ENCODE measurements at places on chromosomes 1 and 21.
A peak's percentile ranks its signal among the peaks of the same experiment; 100 is the strongest.

GRCh38 chr21:44943686-44944550, 4.1 kb downstream of the SLX9 start:
- DNase-seq, result no peak

DNA sequence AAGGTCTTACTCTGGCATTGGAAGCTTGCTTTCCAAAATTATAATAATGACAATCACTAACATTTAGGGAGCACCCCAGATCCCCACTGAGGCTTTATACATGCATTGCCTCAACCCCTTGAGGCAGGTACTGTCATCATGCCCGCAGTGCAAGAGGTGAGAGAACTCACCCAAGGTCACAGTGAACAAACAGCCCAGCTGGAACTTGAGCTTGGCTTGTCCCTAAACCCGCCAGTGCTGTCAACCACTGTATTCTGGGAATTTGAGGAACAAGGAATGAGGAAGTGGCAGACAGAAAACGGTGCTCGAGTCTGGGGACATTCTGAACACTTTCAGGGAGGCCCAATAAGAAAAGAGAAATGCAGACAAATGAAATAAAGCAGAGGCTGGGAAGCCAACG, 34.6 kb upstream of the TLR5 start:
- no peak for DNase-seq

DNA sequence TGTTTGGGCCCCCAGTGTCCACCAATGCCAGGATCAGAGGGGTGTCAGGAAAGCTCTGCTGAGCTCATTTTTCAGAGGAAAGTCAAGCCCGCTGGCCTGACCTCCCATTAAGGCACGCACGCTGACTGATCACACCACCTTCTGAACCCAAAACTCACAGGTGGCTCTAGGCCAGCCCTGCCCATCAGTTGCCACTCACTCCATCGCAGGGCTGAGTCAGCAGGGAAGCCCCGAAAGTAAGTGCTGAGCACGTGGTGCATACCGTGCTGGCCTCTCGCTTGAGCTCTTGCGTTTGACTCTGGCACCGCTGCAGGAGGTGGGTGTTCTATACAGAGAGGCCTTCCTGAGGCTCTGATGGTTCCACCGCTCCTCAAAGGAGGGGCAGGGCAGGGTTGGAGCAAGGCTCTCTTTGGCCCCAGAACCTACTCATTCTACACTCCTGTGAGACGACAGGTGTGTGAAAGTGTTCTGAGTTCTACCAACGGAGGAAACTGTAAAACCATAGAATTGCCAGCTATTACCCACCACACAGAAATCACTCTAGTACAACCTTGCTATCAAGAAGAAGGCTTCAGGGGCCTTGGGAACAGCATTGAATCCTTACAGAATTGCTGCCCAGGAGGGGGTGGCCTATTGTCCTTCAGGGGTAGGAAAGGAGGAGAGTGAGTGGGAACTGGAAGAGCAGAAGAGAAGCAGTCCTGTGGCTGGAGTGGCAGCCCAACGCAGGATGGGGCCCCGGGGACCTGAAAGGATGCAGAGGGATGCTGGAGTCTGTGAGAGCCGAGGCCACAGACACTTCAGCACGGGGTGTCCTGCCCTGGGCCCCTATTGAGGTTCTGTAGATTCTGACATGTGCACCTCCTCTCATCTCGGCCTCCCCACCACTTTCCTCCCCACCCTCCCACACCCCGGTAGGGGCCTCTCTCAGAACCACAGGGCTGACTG, 214.7 kb upstream of the EDN2 start:
- DNase-seq, result no peak

GRCh38 chr1:3333903-3334302, 120.6 kb upstream of the ARHGEF16 start:
- DNase-seq, result no peak

GRCh38 chr1:59316497-59317128, 19.7 kb downstream of the FGGY start:
- no peak for DNase-seq

DNA sequence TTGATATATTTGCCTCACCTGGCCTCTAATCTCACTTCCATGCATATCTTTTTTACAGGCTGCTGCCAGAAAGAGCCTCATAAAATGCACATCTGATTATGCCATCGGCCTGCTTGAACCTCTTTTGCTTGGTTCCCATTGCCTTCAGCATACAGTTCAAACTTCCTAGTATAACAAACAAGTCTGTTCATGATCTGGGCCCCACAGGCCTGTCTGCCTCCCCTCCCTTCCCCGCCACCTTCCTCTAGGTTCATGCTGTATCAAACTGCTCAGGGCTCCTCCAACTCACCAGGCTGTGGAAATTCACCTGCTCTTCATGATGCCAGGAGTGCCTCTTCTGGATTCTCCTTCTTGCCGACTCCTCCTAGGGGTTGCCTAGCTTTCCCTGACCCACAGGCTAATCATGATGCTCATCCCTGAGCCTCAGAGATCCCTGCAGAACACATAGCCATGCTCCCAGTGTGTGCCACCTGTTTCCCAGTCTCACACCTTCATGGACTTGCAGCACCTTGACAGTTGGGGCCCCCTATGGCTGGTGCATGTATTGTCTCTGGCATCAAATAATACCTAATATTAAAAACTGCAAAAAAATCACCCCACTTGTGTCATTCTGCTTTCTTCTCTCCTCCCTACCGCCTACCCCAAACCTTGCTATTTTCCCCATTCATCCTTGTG, 33.7 kb upstream of the CD2 start:
- no peak for DNase-seq

- no peak for DNase-seq
These were observed 76.5 kb upstream of the BTG3 start for GRCh38 chr21:17688912-17689874.

GRCh38 chr1:234842726-234843641, 233.0 kb upstream of the IRF2BP2 start:
- DNase-seq, result no peak

GRCh38 chr1:37633938-37634243, 801 bp downstream of the RSPO1 start:
- no peak for DNase-seq

- no peak for DNase-seq
These were observed 310.1 kb downstream of the DPYD start for GRCh38 chr1:97610748-97611147.

DNA sequence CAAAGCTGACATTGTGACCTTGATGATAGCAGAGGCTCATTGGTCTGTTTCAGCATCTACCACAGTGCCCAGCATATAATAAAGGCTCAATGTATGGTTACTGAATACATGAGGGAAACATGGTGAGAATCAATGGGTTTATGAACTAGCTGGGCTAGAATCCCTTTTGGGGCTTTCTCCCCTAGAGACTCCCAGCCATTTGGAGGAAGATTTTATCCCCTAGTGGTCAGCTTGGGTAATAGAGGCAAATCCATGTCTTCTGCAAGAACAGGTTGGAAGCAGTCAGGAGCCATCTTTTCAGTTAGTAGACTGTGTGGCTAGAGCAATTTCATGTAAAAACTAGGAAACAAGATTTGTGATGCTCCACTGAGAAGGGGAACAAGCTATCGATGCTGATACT, 15.8 kb upstream of the REG4 start:
- no peak for DNase-seq

GRCh38 chr21:35017256-35017655, 31.8 kb downstream of the RUNX1 start:
- DNase-seq, result peak; percentile 16

- no peak for DNase-seq
These were observed 28.4 kb downstream of the PPP2R5A start for GRCh38 chr1:212313616-212314015.

Data from vagina (tissue), 2 donors.